Head of caudate nucleus (tissue), 42 donors: ENCODE measurements at places on chromosomes 2 and 18.

DNA sequence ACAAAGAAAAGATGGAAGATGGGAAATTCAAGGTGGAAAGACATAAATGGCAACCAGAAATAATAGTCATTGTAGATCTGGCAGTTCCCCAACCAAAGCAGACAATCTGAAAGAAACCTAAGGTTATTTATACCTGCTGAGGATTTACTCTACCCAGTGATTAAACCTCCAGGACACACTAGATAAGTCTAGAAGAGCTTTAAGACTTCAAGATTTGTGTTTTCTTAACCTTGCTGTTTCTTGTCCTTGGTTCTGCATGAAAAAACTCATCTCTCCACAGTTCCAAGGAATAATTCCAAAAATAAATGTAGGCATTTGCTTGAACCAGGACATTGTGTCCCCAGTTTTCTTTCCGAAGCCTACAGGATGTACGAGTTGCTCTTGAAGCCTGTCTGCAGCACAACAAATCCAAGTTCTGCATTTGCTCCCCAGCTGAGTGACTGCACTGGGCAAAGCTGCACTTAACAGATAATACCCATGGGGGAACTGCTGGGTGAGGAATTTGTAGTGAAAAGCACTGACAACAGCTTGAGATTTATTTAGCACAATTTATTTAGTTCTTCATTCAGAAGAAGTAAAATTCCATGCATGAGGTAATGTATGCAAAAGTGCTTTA lies 19.8 kb downstream of the DTNA start:
- DNase-seq, result no peak

DNA sequence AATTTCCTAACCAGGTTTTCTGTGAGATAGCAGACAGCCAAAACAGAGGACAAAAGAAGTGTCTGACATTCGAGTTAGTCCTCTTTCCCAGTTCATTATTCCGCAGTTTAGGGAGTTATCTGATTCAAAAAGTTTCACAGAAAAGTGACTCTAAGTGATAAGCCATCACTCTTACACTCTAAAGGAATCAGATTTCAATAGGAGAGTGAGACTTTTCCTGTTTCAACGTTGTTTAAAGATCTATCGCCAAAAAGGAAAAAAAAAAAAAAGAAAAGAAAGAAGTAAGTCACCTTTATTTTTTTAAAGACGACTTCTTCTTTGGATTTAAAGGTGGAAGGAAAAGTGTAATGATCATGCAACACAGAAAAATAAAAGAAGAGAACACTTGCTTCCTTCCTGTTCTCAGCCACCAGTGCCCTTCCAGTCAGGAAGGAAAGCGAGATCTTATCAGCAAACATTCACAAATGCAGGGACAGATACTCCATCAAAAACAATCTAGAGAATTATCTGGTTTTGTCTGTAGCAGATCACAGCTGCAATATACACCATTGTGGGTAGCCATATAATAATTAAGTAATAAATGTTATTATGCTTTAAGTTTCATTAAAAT lies 49.8 kb downstream of the TFPI start:
- no peak for DNase-seq

DNA sequence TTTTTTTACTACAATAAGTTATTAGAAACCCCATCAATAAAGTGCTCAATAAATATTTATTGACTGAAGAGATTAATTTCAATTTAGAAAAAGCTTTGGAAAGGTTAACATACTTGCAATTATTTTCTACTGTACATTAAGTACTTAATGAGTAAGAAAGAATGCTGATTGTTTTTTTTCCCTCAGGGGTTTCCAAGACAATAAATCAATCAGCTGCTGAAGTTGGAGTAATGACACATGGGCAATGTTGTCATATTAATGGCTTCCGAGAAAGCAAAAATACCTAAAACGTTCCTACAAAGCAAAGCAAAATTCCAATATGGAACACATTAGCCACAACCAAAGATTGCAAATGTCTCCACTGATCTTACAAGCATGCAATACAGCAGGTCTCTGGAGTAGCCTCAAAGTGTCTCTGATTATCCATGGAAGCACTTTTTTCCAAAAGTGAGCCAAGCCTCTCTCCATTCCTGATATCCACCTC lies 66.7 kb downstream of the ZC3H6 start:
- no peak for DNase-seq

DNA sequence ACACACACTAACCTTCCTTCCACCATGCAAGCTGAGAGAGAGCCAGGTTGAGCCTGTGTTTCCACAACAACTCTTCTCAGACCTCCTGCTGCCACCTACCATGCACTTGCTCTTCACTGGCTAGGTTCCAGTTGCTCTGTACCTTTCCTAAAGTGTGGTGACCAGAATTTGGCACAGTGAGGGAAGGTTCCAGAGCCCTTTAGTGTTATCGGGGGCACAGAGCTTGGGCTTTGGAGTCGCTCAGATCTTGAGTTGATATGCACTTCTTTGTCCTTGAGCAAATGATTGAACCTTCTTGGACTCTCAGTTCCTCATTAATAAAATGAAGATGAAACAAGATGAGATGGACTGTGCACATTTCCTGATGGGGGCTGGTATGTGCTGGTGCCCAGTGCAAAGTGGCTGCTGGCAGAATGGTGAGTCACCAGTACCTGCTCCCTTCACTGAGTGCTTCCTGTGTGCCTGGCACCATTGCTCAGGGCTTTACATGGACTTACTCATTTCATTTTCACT lies 47.1 kb downstream of the NEDD4L start:
- no peak for DNase-seq

GRCh38 chr2:224903621-224904020 lies 138.6 kb downstream of the DOCK10 start:
- DNase-seq, result no peak
